Fibroblast of pulmonary artery (primary cell): ENCODE measurements at places on chromosomes 1 and 21.
A peak's percentile ranks its signal among the peaks of the same experiment; 100 is the strongest.

GRCh38 chr1:228082918-228083870 lies 686 bp downstream of the ARF1 start:
- DNase-seq: no peak

- no peak for DNase-seq
Measured at GRCh38 chr21:14244911-14245310, 29.0 kb downstream of the RBM11 start.

GRCh38 chr21:29664615-29665014 lies 275.2 kb downstream of the GRIK1 start:
- DNase-seq: no peak

- DNase-seq: no peak
Measured at GRCh38 chr1:206902702-206903101, 5.5 kb downstream of the IL24 start.

DNA sequence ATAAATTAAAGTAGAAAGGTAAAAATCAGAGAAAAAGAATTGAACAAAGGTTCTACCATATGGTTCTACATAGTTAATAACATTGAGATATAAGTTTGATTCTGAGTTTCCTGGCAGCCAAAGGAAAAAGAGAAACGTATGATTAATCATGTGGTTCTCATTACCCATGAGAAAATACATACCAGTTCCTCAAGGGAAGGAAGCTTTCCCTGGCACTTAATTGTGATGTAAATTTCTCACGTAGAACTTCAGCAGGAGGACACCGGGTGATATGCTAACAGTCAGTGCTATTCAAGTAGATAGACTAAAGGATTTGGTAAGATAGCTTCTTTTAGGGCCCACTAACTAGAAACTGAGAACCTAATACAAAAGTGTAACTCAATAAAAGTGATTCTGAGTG lies 218.5 kb downstream of the NFIA start:
- DNase-seq: no peak

GRCh38 chr1:109238382-109238781 lies 11.0 kb upstream of the CELSR2 start:
- no peak for DNase-seq

DNA sequence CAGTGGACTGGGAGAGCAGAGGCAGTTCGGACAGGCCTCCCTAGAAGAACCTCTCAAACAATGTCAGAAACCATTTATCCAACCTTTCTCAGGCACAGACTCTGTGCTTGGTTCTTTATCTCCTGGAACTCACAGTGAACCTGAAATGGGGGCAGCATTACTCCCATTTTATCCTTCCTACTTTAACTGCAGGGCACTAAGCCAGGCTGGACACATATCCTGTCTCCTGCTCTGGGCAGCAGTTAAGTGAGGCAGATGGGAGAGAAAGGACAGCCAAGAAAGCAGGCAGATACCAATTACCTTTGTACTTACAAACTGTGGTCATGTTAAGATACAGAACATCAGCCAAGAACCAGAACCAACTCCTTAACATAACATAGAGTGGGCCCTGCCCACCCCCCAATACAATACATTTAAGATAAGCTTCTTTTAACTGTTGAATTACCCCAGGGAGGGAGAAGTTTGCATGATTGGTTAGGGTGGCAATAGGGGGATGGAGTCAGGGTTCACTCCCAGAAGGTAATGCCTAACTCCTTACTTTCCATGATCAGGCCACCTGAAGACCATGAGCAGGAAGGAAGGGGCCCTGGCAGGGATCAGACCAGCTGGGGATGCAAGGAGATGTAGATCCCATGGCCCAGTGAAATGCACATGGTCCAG lies 10.9 kb downstream of the KDF1 start:
- DNase-seq: peak; percentile 23

- no peak for DNase-seq
Measured at GRCh38 chr1:179177615-179178014, 51.9 kb downstream of the ABL2 start.
